A549 treated with GW870086 at 1 μM for 4 hours (cell line): ENCODE measurements at places on chromosomes 1 and 21. TPM values are rescaled to one million over a fixed set of nuclear protein-coding genes. Genes with fewer than 3 reads are reported as not detected.

Gene DNAJC28
- 0.17 to 0.49 TPM (median 0.29 TPM) in 5 replicates for total RNA-seq

Gene MYOM3
- total RNA-seq = 5.8 to 7.1 TPM (median 6.7 TPM) in 5 replicates

Gene TSPAN1
- total RNA-seq = 1.8 to 4.9 TPM (median 2.2 TPM) in 5 replicates

Gene MTARC1
- 7.9 to 9.4 TPM (median 8.5 TPM) in 5 replicates for total RNA-seq

Gene NDUFV3
- total RNA-seq = 19.5 to 22.1 TPM (median 20.3 TPM) in 5 replicates

Gene RNU1-3
- total RNA-seq = 36.3 TPM in 1 of 5 replicates, not detected in the others

Gene C1QB
- not detected in 5 replicates for total RNA-seq
